CD4-positive, alpha-beta T cell treated with Interferon gamma for 1 hour (primary cell): ENCODE measurements at places on chromosomes 5 and 9.

DNA sequence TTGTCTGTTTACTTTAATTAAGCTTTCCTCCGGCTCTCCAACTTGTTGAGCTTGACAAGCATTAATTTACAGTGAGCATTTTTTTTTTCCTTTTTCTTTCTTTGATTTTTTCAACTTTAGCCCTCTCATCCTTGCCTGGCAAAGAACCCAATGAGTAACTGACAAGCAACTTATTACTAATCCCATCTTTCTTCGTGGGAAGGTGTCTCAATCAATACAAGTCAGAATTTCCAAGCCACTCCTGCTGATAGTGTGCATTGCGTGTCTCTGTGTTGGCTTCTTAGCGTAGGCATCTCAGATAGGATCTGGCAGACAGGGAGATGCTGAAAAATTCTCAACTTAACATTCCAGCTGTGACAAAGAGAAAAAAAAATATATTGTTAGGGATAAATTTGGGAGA is 527.7 kb upstream of the WWC1 start:
- no peak for DNase-seq

- DNase-seq, result no peak
Measured at GRCh38 chr5:15757103-15757502, 257.1 kb downstream of the FBXL7 start.

DNA sequence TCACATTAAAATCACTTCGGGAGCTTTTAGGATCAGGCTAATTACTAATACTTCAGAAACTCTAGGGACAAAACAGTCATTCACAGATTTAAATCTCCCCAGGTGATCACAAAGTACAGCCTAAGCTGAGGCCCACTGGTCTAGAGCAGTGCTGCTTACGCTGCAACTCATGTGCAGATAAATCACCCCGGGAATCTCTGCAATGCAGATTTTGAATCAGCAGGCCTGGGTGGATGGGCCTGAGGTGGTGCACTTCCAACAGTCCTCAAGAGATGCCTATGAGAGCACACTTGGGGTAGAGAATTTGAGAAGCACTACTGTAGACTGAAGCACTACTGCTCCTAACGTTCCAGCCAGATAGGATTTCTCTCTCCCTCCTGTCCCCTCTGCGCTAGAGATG is 28.4 kb downstream of the CSF1R start:
- no peak for DNase-seq

DNA sequence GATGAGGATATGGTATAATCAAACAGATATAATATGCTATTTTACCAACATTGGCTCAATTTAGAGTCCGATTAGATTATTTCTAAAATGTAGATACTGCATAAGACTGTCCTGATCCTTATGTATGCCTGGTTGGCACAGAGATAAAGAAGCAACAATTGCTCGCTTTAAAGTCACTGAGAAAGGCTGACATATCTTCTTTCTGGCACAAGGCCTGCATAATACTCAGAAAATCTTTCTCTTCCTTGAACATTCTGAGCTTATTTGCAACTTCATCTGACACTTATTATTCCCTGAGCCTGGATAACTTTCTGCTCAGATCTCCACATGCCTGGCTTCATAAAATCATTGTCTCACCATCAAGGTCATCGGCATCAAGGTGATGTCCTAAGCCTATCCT is 219.3 kb upstream of the CDH9 start:
- DNase-seq, result no peak

DNA sequence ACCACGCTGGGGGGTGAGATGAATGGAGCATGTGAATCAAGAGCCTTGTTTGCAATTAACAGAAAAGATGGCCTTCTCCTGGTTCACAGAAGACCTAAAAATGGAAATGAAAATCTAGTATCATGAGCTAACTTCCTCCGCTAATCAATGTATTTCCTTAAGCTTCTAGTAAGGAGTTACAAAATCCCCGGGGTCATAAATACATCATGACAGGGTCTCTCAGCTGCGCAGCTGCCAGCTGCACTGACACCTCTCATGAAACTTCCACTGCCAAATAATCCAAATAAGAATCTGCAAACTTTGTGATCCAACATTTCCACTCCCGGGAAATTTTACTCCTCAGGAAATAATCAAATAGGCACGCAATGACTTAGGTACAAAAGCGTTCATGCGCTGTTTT is 11.9 kb downstream of the MYO10 start:
- no peak for DNase-seq

- DNase-seq, result no peak
Measured at GRCh38 chr9:29717631-29718030, 2144.3 kb upstream of the C9orf72 start.

DNA sequence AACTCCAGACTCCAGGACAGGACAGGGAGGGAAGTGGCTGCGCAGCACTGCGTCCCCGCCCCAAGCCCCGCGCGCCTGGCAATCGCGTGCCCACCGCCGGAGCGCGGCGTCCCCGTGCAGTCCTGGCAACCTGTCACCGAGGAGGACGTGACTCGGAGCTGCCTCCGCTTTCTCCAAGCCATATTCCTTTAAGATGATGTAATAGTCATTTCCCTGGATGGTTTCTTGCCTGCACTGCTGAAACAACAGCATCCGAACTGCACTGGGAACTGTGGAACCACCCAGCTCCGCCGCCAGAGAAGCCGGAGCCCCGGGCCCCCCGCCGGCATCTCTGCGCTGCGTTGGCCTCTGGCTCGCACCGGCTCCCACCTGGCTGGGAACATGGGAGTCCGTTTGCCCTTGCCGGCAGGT is 34.5 kb downstream of the KCTD16 start:
- no peak for DNase-seq

DNA sequence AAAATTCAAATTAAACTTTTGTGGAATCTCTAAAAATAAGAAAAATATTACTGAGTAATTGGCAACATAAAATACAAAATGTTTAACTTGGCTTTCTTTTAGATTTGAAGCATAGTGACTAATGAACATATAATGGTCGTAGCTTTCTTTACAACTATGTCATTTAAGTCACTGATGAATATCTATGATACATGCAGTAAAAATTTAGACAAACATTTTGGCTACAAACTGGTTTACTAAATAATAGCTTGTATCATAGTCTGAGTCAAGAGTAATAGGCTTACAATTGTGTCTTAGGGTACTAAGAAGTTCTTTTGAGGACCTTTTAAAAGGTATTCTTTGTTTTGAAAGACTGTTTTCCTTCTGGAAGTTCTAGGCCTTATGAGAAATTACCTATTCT is 2.0 kb upstream of the APC start:
- DNase-seq, result no peak

GRCh38 chr5:145797336-145797735 is 37.8 kb downstream of the PRELID2 start:
- DNase-seq, result no peak

GRCh38 chr5:149221731-149222342 is 49.8 kb upstream of the AFAP1L1 start:
- no peak for DNase-seq

- DNase-seq, result no peak
Measured at GRCh38 chr9:13412331-13412730, 132.8 kb upstream of the MPDZ start.

- DNase-seq, result no peak
Measured at GRCh38 chr9:35518981-35519679, 29.2 kb downstream of the RUSC2 start.

GRCh38 chr5:149213264-149213880 is 58.3 kb upstream of the AFAP1L1 start:
- no peak for DNase-seq

- DNase-seq, result no peak
Measured at GRCh38 chr9:104849023-104849422, 78.9 kb downstream of the ABCA1 start.

GRCh38 chr9:87107072-87107471 is 159.8 kb upstream of the GAS1 start:
- no peak for DNase-seq

GRCh38 chr5:104347119-104347708 is 784.6 kb upstream of the NUDT12 start:
- DNase-seq, result no peak

GRCh38 chr5:127068493-127069214 is 4.6 kb downstream of the C5orf63 start:
- no peak for DNase-seq

DNA sequence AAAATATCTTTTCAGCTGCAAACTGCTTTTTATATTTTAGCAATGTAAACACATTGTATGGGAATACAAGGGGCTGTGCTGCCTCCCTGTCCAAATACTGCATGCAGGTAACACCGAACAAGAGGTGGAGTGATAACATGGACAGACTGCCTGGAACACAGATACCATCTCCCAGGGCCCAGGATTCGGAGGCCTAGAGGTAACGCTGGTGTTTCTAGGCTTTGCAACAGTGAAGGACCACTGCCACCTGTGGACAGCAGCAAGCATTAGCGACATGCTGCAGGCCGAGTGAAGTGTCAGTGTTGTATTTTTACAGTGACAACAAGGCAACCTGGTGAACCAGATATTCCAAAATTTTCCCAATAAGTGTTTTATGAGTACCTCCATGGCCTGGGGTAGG is 379.1 kb downstream of the DMRT2 start:
- no peak for DNase-seq

- DNase-seq, result no peak
Measured at GRCh38 chr9:124514125-124514524, 6.9 kb upstream of the NR5A1 start.

DNA sequence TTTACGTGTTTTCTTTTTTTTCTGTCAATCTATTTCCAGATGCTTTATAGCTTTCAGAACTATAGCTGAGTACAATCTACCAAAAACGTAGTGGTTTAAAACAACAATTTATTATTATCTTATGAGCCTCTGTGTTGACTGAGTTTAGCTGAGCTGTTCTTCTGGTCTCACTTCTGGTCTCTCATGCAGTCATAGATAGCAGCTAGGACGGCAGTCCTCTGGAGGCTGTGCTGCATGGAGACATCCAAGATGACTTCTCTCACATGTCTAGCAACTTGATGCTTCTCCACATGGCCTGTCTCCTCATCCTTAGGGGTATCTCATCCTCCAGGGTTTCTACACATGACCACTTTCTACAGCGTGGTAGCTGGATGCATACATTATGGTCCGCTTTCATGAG is 22.0 kb upstream of the RAD23B start:
- DNase-seq, result no peak

DNA sequence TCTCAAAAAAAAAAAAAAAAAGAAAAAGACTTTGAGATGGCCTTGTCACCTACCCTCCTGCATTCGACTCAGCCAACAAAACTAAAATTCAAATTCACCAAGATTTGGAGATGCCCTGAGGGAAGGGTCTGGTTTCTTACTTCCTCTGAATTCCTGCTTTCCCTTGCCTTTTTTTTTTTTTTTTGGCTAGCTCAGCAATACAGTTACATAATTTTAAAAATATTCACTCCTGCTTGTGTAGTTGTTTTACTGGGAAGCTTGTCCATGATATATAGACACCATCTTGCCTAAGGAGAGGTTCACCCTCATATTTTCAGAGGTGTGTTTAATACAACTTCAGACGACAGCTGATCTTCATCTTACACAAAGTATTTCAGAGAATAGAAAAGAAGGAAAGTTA is 21.3 kb upstream of the SERINC5 start:
- no peak for DNase-seq

- no peak for DNase-seq
Measured at GRCh38 chr9:101791938-101792337, 53.5 kb upstream of the GRIN3A start.

DNA sequence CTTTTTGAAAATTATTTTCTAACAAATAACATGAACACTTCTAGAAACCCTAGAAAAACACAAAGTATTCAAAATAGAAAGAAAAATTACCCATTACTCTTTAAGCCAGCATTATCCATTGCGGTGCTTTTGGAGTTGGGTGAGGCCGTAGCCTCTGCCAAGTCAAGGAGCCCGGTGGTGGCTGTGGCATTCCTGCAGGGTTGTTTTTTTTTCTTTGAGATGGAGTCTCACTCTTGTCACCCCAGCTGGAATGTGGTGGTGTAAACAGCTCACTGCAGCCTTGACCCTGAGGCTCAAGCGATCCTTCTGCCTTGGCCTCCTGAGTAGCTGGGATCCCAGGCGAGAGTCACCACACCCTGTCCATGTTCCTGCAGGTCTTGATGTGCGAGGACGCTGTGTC is 8.2 kb upstream of the AHRR start:
- no peak for DNase-seq

GRCh38 chr9:15310107-15310850 is 3.3 kb upstream of the TTC39B start:
- DNase-seq, result no peak
